ENCODE measurements at places on chromosomes 12 and 14.

GRCh38 chr14:51094282-51094821, 553 bp downstream of the TRIM9 start:
- peak; percentile 17 for DNase-seq

GRCh38 chr12:12010277-12011039, 60.3 kb upstream of the BCL2L14 start:
- peak; percentile 89 for DNase-seq

DNA sequence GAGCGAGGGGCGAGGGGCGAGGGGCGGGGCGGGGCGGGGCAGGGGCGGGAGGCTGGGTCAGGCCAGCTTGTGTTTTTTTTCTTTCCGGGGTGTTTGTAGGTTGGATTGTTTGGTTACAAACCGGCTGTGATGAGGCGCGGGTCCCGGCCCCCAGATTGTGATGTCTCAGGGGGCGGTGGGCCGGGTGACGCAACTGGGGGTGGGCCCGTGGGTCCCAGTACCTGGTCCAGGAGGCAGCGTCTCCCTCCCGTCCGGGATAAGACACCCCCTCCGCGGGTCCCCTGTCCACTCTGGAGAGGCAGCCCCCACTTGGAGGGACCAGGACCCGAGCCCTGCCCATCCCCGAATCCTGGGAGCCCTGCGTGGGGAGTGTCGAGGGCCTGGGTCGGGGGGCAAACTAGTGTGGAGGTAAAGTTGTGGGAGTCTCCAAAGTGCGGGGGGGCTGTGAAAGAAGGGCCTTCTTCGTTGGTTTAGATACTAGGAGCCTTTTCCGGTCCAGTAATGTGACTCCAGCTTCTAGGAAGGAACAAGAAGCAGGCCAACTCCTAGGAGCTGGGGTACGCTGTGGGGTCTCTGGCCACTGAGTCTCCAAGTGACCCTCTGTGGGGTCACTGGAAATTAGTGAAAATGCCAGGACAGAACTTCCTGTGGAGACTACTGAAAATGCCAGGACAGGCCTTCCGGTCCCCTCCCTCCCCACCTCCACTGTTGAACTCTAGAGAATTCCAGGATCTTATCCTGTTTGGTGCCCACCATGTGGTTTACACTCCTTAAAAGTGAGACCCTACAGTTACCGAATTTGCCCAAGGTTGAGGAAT, 579 bp upstream of the CLMN start:
- DNase-seq = no peak

- DNase-seq = no peak
Observed at GRCh38 chr12:5912011-5912410, 33.0 kb downstream of the ANO2 start.

- no peak for DNase-seq
Observed at GRCh38 chr12:70002912-70003255, 177.9 kb downstream of the MYRFL start.

DNA sequence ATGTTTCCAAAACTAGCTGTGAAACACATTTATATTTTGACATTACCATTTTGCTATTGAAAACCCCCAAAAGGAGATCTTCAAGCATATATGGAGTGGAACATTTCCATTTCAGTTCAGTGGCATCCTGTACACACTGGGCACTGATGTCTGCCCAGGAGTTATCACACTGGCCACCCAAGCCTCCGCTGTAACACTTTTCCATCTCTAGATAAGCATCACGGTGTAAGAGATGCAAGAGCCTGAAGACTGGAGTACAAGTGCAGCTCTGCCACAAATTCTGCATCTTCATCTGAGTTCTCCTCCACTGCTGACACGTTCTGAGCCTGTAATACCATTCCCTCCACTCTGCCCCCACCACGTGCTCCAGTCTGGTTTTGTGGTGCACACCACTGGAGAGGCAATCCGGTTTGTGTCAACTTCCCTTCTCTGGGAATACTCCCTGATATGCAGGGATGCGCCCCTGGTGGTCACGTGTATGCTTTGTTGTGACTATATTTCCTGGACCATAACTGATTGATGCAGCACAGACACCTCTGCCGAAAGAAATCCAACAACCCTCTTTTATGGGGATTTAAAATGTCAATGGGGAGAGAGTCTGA, 12.7 kb downstream of the SPTLC2 start:
- DNase-seq = peak; percentile 82

DNA sequence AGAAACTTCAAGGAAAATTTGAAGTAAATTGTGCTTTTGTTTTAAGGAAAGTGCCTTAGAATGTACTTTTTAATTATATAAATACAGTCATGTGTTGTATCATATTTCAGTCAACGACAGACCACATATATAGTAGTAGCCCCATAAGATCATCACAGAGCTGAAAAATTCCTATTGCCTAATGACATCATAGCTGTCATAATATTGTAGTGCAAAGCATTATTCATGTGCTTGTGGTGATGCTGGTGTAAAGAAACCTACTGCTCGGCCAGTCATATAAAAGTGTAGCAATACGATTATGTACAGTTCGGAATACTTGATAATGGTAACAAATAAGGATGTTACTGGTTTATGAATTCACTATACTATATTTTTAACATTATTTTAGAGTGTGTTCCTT, 198.9 kb upstream of the SLC16A7 start:
- DNase-seq = no peak

GRCh38 chr12:100265732-100266584, 921 bp downstream of the DEPDC4 start:
- DNase-seq = no peak

DNA sequence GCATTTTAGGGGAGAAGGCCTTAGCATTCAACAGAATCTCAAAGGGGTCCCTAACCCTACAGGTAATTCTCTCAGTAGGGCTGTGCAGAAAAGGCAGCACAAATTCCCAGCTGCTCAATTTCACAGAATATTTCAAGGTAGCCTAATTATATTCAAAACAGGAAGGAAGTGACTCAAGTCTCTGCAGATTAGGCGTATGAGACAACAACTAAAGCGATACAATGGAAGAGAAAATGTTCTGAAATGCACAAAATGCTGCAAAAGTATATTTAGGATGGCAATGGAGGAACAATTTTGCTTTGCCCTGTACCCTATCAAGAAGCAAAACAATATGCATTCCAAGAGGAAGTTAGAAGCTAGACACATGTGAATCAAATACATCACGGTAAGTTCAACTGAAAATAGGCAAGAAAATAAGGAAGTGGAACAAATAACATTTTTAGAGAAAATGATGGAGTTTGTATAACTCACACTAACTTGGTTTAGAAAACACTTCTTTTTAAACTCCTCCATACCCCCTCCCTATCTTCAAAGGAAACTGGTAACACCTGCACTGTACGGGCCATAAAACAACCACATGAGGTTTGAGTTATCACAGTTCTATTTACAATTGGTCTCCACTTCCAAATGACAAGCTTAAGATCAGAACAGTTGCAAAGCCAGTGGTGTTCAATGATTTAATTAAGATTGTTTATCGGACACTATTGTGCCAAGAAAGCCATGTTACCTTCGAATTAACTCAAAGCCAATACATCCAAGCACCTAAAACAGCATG, 1.6 kb downstream of the GIT2 start:
- peak; percentile 59 for DNase-seq

DNA sequence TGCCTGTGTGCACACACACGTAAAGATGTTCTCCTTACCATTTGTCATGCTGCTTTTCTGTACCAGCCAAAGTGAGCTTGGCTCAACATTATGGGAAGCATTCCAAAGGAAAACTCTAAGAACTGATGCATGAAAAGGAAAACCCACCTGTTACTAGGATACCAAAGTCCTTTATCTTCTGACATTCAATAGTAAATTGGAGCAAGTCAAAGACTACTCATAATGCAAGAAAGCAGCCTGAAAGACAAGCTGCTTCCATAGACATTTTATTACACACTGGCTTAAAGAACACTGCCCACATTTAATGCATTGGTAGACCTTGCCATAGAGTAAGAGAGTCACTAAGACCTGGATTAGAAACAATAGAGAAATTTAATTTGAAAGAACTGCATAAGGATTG, 159.0 kb downstream of the LRIG3 start:
- no peak for DNase-seq

DNA sequence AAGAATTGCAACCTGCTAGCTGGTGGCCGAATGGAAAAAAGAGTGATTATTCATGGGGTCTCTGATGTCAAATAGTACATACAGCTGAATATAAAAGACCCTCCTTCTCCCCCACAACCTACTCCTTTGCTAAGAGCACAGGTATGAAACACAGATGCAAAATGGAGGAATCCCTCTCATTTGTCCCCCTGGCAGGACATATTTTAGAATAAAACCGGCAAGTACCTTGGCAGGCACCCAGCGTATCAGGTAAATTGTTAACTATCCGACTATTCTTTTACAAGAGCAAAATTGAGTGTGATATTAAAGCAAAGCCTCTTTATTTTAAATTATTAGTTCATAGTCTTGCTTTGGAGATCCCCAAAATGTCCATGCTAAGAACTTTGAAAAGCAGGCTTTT, 73.7 kb upstream of the USP44 start:
- DNase-seq = no peak

- DNase-seq = no peak
Observed at GRCh38 chr14:86027990-86028389, 498.0 kb downstream of the FLRT2 start.

DNA sequence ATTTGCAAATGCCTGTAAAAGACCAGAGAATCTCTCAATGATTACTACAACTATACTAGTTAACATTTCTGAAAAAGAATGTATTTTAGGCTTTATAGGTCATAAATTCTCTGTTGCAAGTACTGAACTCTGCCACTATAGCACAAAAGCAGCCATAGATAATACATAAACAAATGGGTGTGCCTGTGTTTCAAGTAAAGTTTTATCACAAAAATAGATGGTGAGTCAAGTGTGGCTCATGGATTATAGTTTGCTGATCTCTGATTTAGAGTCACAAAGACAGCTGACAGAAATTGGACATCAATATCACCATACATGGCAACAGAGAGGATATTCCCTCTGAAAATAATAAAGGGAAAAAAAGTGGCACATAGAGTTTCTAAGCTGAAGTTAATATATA, 68.1 kb downstream of the FSCB start:
- no peak for DNase-seq

GRCh38 chr14:53943751-53944083, 12.9 kb downstream of the BMP4 start:
- peak; percentile 8 for DNase-seq

DNA sequence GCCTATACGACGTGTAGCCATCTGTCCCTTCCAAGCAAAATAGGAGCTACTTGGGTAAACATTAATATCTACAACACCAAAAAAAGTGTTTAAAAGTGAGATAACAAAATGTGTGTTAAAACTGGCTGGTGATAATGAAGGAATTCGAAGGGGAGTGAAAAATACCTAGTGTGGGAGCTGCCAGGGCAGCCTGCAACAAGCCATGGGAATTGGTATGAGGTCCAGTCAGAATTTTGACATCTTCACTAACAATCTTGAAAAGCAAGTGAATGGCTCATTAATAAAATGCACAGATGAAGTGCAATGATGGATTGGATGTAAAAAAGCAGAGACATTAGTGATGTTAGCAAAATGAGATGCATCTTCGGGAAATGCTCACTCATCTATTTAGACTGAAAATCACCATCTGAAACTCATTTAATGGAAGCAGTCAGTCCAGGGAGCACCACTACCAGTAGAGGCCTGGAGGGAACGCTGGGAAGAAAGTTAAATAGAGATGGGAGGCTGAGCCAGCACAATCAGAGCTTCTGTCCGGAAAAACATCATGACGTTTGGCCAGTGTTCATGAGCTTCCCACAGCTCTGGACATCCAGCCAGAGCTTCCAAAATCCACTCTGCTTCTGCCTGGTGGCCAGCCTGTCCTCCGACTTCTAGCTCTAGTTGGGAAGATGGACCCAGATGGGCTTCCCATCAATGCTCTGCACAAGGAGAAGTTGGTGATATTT, 405.0 kb upstream of the TMTC1 start:
- no peak for DNase-seq

DNA sequence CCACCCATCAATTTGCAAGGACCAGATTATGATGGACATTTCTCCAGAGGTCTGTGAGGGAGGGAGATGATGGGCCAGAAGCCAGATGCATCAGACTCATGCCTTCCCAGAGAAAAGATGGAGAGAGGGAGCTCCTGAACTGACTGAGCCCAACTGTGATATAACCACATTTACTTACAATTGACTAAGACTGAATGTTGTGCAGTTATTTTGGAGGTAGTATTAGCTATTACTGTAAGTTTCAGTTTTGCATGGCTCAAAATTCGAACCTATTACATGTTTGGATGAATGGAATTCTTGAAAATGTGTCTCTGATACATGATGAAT, 211.1 kb upstream of the SFSWAP start:
- no peak for DNase-seq

GRCh38 chr14:102798926-102799325, 21.7 kb downstream of the TRAF3 start:
- no peak for DNase-seq

- no peak for DNase-seq
Observed at GRCh38 chr12:66017736-66018135, 112.8 kb downstream of the LLPH start.

GRCh38 chr12:76307083-76307482, 41.1 kb downstream of the BBS10 start:
- no peak for DNase-seq

DNA sequence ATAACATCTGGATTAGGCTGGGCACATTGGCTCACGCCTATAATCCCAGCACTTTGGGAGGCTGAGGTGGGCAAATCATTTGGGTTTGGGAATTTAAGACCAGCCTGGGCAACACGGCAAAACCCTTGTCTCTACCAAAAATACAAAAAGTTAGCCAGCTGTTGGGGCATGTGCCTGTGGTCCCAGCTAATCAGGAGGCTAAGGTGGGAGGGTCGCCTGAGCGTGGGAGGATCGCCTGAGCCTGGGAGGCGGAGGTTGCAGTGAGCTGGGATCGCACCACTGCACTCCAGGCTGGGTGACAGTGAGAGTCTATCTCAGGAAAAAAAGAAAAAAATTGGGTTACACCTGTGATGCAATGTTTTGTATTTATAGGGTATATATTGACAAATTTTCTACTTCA, 5.3 kb downstream of the NEK9 start:
- no peak for DNase-seq

- no peak for DNase-seq
Observed at GRCh38 chr12:57545809-57546437, 1.1 kb downstream of the DCTN2 start.

- no peak for DNase-seq
Observed at GRCh38 chr14:102883089-102883541, 39.3 kb upstream of the AMN start.

DNA sequence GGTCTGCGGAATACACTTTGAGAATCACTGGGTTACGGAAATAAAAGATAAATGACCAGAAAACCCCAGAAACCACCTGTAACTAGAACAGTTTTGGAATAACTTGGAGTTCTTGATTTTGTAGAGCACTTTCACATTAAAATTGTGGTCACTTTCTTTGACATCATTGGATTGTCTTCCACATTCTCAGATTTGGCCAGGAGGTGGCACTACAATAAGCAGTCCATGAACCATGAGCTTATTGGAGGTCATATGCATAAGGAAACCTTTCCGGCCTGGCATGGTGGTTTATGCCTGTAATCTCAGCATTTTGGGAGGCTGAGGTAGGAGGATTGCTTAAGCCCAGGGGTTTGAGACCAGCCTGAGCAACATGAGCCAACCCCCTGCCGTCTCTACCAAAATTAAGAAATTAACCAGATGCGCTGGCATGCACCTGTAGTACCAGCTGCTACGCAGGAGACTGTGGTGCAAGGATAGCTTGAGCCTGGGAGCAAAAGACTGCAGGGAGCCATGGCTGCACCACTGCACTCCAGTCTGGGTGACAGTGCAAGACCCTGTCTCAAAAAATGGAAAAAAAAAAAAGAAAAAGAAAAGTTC, 107.7 kb upstream of the CAND1 start:
- DNase-seq = peak; percentile 49

GRCh38 chr12:107152315-107152714, 59.0 kb upstream of the CRY1 start:
- no peak for DNase-seq

- no peak for DNase-seq
Observed at GRCh38 chr12:107732365-107732764, 28.6 kb downstream of the PRDM4 start.

Measured in Kasumi-1 (cell line).